ENCODE measurements at places on chromosomes 1 and 21.

DNA sequence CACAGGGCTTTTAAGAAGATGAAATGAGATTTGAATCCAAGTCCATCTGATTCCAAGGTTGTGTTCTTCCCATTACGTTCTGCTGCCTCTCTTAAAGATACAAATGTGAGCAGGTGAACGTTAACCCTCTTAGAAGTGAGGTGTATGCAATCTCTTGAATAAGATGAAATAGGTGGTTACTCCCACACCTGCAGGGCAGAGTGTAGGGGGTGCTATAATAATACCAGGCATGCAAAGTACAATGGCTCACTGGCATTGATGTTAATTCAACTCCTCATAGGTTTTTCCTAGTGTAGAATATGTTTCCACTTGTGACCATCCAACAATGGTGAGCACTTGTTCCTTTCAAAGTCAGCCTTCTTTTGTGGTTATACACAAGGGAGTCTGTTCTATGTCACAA is 163.0 kb downstream of the ASTN1 start:
- DNase-seq, result no peak

GRCh38 chr1:207397525-207397926 is 56.6 kb upstream of the CR2 start:
- DNase-seq, result no peak

DNA sequence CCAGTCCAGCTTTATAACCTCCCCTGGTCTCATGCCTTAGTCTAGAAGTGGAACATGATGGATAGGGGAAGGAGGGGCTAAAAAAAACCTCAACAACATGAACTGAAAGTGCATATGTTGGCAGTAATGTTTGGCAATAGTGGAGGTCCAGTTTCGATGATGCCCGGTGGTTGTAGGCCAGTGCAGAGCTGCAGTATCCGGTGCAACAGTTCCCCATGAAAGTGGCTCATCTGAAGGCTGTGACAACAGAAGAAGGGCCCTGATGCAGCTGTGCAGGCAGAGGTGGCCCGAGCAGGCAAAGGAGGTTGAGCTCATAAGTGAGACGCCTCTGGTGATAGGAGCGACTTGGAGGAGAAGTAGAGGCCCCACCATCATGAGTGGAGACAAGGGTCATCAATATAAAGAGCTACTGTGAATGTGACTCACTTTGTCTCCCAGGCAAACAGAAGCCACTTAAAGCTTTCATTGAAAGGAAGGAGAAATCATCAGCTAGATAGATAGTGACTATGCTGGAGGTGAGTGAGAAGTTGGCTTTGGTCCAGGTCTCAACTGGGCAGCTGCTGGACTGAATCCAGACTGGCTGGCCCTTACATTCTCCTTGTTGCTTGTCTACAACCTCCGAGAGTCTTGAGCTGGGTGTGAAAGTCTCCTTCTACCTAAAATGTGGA is 10.2 kb upstream of the CREG1 start:
- DNase-seq, result no peak

- no peak for DNase-seq
Measured at GRCh38 chr1:29126198-29126597, 2.5 kb upstream of the TMEM200B start.

DNA sequence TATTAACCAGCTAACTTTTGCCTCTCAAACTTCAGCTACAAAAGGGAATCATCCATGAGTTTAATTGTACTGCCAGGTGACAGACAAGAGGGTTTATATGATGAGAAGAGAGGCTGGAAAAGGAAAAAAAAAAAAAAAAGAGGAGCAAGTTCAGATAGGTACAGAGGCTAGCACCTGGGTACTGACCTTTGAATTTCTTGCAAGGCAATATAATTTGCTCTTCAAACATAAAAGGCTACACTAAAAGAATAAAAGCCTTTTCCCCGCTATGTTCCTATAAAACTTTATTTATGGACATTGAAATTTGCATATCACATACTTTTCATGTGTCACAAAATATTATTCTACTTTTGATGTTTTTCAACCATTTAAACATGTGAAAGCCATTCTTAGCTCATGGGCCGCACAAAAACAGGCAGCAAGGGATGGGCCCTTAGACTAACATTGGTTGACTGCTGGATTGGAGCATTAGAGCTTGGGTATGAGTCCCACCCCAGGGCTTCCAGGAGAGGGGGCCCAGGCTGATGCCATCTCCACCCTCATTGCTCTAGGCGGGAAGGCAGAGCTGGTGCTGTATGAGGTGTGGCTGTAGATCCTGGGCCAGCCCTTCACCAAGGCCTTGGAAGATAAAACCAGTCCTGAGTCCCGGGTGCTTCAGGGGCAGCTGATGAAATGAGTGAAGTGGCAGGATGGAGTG is 44.3 kb downstream of the ATP1B1 start:
- DNase-seq, result no peak

GRCh38 chr1:208637181-208637580 is 393.0 kb upstream of the PLXNA2 start:
- DNase-seq, result no peak

GRCh38 chr1:73463873-73464272 is 734.1 kb downstream of the LRRIQ3 start:
- DNase-seq, result no peak

GRCh38 chr1:189538271-189538670 is 939.4 kb downstream of the BRINP3 start:
- no peak for DNase-seq

DNA sequence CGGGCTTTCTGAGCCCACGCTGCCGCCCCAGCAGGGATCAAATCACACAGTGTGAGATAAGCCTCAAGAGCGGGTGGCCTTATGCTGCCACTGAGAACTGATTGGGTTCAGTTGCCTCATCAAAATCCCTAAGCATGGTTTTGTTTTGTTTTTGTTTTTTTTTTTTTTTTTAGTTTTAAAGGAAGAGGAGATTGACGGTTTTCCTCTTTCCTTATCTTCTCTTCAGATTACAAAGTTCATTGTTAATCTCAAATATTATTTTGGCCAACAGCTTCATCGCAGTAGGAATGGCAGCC is 651 bp downstream of the COA6 start:
- DNase-seq, result no peak

DNA sequence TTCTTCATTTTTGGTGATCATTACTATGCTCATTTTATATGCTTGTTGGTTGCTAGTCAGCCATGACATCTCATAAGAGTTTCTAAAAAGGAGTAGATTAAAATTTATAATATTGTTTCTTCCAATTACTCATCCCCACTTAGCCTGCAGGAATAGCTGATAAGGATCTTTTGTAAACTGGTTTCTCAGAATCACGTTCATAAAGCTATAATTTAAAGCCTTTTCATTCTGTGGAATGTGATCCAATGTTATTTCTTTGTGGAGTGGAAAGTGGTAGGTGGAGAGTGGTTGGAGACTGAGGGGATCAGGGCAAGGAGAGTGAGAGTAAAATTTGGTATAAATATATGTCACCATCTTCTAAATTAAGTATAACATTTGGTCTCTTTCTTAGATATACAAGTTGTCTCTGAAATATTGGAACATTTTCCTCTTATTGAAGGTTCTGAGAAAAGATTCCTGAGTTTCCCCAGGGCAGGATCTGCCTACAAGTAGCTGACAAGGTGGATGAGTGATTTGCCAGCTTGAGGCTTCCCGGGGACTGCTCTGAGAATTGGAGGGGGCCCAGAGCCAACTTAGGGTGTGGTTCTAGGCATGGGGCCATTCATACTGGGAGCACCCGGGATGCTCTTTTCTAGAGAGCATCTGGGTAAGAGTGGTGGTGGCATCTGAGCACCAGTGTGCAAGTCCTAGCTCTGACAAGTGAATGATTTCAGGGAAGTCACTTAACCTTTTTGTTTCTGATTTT is 116.4 kb downstream of the TBX19 start:
- DNase-seq, result no peak
